Left renal cortex interstitium (tissue), 4 donors: ENCODE measurements at places on chromosomes 1 and 21. TPM values are rescaled to one million over a fixed set of nuclear protein-coding genes. Genes with fewer than 3 reads are reported as not detected.

DNA sequence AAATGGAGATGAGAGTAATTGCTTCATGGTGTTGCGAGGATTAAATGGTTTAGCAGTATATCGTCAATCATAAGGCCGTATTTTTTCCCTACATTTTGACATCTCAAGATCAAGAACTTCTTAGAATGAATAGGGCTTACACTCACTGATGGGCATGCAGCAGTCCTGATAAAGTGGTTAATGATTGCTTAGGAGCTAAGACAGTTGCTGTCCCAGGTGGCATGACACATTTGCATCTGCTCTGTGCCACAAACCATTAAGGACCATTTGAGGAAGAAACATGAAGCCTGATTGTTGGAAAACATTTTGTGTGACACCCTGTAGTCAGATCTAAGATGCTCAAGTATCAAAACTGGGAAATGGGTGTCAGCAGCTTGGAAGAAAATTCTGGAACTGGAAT, 81.0 kb upstream of the SGIP1 start:
- DNase-seq = no peak

DNA sequence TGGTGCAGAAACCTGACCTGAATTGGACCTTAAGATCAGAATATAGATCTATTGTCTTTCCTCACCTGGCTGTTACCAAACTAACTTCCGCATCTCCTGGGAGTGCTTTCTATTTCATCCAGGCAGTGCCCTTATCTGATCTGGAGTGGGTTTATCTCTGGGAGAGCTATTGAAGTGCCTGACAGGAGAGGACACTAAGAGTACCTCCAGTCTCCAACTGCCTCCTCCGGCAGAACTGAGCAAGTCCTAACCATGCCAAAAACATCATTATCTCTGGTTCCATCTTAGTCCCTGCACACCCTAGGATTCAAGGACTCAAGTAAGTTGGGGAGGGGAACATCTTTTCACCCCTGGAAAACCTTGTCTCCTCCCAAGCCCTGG, 12.4 kb upstream of the KCNJ15 start:
- DNase-seq = no peak

- no peak for DNase-seq
Observed at GRCh38 chr1:216641669-216642460, 81.4 kb downstream of the ESRRG start.

LIN28A gene
- 0.04 TPM for polyA plus RNA-seq
